ENCODE measurements at places on chromosomes 1 and 21.

DNA sequence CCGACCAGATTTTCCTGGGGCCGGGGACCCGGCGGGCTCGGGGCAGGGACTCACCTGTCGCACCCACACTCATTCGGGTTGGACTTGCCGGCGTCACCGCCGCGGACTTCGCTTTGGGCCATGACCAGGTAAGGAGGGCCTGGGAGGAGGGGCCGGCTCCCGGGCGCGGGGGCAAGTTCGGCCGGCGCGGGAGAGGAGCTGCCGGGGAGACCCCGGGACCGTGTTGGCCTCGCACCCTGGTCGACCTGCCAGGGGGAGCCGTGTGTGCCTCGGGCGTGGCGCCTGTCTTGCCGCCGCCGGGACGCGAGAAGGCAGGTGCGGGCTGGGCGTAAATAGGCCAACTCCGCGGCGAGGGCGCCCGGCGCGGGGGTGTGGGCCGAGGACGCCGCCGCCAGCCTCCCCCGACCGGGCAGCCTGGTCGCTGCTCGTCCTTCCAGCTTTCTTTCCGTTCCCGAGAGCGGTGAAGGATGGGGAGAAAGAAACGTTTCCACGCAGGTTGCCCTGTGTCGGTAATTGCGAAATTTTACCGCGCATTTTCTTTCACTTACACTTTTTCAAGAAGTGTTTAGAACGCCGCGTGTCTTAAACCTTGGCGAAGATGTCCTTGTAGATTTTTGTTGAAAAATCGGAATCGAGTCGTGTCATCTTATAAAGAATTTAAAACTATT is 558 bp downstream of the USP1 start:
- DNase-seq = no peak

GRCh38 chr1:214604523-214604922 is 1.5 kb downstream of the CENPF start:
- no peak for DNase-seq

DNA sequence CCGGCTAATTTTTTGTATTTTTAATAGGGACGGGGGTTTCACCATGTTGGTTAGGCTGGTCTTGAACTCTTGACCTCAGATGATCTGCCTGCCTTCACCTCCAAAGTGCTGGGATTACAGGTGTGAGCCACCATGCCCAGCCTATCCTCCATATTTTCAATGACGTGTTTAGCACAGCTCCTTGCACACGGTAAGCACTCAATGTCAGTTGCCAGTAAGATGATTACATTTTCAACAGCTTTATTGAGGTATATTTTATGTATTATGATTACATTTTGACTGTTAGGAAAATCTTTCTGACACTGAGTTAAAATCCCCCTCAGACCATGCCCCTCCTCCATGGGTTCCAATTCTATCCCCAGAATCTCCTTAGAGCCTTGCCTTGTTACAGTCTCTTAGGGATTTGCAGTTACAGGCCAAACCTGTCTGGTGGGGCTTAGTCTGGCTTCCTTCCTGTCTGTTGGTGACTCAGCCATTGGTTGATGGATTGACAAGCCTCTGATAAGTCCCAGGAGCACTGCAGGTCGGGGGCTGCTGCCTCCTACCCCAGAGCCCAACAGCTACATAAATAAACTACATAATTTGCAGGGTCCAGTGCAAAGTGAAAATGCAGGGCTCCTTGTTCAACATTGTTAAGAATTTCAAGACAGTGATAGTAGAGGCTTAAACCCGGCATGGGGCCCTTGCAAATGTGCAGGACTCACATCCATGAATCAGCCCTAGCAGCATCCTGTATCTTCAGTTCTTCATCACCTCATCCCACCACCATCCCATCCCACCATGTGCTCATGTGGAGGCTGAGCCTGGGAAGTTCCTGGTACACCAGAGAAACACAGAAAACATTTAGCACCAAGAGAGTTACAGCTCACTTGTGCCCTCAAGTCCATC is 23.4 kb downstream of the COA7 start:
- DNase-seq = peak; percentile 60

GRCh38 chr1:80155371-80155770 is 1148.8 kb upstream of the ADGRL4 start:
- DNase-seq = no peak

DNA sequence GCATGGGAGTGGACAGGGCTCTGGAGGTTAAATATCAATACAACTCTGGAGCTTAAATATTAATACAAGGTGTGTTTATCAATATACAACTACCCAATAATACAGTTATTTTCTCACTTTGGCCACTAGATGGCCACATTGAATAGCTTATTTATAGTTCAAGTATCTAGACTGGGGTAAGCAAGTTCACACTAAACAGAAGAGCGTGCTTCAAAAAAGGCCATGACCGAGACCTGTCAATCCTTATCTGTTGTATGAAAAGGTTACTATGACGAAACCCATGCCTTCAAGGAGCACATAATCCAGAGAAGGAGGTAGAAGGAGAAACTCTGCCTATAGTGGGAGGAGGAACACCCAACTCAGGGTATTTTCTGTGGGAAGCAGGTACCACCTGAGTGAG is 29.1 kb downstream of the CHML start:
- DNase-seq = peak; percentile 71

DNA sequence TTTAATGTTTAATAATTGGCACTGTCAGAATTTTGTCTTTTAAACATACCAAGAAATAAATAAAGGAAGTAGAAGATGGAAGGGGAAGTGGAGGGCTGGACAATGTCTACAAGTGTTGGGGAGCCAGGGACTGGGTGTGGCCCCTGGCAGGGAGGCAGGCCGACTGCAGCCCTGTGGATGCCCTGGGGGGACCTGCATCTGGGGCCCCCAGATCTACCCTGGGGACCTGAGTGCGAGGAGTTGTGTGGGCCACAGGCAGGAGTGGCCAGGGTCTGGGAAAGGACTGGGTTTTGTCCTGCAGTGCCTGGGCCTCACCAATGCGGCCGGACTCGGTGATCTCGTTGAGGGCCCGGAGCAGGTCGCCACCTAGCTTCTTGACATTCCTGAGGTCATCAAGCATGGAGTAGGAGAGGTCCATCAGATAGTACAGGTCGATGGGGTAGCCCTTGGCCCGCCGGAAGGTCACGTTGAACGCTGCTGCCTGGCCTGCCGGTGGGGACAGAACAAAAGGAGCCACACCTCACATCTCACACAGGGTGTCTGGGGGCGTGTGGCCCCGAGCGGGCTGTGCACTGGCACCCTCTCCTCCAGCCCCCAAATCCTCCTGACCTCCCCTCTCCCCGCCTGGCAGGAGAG is 17.5 kb downstream of the ITGB2 start:
- DNase-seq = no peak

DNA sequence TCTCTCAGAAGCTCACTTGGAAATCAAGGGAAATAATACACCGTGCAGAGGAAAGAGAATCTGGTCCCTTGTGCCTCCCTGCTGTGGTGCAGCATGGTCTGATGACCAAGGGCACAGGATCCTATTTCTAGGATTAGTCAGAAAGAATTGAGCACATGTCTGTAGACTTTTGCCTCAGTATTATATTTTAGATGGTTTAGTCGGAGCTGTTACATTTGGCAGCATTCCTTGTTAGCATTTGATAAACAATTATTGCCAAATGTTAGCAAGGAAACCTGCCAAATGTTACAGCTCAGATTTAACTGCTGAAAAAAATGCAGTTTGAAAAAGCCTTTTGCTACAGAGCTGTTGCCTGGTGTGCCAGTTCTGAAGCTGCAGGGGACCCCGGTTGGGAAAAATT is 183.5 kb upstream of the DPYD start:
- no peak for DNase-seq

DNA sequence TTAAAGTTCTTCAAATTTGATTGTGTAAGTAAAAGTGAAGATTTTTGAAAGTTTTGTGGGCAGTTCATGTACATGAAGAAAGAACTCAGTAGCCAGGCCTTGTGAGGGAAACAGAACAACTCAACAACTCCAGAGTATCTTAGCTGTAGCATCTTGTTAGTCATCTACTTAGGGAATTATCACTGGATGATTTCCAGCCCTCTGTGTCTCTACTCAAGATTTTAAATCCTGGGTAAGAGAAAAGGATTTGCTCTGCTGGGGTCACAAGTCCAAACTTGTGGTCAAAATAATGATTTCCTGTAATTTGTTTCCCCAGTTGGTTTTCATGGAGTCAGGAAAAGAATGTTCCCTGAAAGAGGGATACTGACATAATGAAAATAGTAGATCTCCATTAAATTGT is 8.2 kb downstream of the OR10T2 start:
- DNase-seq = no peak

DNA sequence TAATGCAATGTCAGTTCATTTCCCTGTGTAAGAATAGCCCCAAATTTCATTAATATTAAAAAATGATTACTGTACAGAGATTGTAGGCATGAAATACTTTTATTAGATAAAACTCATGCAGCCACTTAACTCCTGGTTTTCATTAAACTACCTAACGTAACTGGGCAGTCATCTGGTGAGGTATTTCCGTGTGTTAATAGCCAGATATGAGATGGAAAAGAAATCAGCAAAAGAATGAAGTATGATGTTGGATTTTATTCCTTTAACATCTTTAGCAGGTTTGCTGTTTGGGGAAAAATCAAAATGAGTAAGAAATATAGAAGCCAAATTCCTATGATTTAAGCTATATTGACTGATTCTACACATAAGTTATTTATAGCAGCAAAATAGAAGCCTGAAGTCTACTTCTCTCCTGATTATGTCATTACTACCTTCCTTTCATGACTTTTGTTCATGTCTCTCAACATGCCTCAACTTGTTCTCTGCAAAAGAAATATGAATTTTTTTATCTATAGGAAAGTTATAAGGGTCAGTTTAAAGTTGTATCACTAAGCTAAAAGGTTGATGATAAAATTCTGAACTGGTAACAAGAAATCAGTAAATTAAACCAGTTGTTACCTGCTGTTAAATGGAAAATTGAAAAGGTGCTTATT is 42.6 kb downstream of the CCDC18 start:
- DNase-seq = no peak

DNA sequence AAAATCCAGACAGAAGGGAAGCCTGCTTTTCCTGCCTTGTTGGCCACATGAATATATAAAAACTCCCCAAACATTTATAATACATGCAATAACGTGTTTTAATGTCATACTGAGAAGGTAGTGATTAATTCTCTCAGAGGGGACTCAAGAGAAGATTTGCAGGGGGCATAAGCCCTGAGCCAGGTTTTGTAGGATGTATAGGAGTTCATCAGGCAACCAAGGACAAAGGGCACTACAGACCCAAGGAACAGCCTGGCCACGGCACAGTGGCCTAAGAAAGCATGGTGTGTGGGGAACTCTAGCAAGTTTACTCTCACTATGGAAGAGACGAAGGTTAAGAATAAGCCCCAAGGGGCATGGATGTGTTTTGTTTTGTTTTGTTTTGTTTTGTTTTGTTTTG is 15.4 kb upstream of the TNNI1 start:
- DNase-seq = no peak

DNA sequence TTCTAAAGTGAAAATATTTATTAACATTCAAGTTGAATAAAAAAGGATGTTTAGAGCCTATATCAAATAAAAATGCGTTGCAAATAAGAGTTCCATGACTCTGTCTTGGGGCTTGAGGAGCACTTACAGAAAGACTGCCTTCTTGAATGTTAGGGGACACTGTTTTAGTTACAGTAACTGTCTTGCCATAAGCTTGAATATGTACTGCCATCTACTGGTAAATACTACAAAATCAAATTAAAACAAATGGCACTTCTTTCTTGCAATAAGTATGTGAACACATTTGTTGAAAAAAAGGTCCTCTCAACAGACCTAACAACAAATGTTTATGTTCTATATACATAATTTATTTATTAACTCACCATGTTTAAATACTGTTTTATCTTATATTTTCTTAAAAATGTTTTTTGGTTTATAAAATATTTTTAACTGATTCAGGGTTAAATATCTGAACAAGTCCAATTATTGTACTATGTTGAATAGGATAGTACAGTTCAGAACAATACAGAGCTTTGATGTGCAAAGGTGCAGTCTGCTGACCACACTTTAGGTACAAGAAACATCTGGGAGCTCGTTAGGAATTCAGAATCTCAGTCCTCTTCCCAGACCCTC is 199.5 kb downstream of the LRRIQ3 start:
- no peak for DNase-seq

GRCh38 chr1:62991152-62991551 is 207.2 kb downstream of the ATG4C start:
- no peak for DNase-seq

DNA sequence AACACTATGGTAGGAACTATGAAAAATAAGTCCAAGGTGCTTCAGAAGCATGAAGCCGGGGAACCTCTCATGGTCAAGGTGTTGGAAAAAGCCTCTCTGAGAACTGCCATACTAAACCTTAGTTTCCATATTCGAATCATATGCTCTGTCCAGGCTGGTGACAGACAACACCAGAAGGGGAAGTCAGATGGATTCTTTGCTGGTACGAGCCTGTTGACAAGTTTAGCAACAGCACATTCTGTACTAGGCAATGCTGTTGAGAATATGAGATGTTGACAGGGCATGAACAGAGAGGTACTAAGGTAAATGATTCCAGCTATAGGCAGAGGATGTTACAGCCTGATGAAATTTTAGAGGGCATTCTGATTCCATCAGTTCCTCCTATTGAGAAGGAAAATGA is 461.3 kb upstream of the ZRANB2 start:
- DNase-seq = no peak

DNA sequence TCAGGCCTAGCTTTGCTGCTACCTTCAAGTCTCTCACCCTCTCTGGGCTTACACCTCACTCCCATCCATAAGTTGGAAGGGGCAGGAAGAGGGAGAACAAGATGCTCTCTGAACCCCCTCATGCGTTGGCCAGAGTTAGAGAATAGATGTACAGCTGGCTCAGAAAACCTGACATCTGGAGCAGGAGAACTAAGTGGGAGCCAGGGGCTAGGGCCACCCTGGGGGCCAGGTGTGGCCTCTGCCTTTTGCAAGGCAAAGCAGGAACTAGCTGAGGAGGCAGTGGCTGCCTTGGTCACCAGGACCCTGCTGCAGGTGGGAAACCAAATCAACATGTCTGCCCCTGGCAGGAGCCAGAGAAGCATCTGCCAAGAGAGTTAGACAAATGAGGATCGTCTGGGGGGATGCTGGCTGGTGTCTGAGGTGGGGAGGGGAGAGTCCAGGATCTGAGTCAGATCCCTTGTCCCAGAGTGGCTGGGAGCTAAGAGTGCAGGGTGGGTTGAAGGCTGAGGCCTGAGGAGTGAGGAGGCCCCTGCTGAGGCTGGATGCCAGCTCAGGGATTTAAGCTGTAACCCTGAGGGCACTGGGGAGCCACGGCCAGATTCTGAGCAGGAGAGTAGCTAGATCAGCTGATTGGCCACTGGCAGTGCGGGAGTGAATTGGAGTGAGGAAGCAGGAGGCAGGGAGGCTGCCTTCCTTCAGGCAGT is 115.0 kb downstream of the EPHB2 start:
- no peak for DNase-seq

- no peak for DNase-seq
Measured at GRCh38 chr21:44751186-44751798, 39.9 kb upstream of the TSPEAR start.

- DNase-seq = no peak
Measured at GRCh38 chr1:97139512-97139911, 417.9 kb downstream of the PTBP2 start.
